ENCODE measurements at places on chromosomes 7 and 10.

DNA sequence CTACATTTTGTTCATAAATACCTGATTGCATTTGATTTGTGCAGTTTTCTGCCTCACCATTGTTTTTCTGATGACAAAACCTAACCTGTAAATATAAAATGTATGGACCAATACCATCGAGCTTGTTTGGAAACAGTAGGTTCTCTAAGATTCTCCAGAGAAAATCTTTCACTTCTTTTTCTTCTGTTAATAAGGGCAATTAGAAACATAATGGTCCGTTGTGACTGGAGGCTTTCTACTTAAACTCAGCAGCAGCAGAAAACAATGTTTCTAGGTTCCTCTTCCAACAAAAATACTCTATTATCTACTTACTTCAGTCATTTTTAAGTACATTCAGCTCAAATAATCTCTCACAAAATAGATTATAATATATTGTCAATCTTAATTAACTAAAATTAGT lies 601.5 kb downstream of the PHTF2 start:
- no peak for DNase-seq
- H3K27ac ChIP-seq, result no peak overlapping the region
- H3K4me1 ChIP-seq, result no peaks in the 10 kb centered on the region
- no peak overlapping the region for H3K4me3 ChIP-seq
- peaks cover 2% of the 10 kb centered on the region for H3K27me3 ChIP-seq

DNA sequence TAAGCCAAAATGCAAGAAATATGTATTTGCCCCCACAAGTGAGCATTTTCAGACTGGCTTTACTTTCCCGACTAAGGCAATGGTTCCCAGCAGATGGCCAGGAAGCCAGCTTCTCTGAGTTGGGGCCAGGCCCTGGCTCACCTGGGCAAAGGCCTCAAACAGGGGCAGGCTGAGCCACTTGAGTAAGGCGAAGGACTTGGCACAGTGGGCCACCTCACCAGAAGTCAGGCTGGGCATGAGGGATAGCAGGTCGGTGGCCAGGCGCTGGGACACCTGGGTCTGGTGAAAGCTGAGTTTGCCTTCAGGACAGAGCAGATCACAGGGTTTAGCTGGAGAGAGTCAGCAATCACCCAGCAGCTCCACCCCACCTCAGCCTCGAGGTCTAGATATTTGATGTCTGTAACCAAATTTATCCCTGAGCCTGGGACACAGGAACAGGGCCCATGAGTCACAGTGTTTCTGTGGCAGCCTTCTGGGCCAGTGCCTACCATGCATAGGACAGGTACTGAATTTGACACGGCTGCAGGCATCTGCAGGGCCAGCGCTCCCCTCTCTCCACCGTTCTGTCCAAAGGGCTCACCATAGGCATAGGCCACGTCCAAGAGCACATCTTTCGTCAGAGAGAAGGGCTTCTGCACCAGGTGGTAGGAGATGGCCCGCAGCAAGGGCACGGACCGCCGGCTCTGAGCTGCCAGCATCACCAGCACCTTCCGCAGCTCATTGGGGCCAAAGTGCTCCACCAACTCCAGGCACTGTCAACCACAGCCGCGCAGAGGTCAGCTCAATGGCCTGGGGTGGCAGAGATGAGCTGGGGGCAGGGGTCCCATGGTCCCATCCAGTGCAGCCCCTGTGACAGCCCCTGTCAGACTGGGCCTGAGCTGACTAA lies 7.3 kb downstream of the TBRG4 start:
- peaks cover 61% of the 10 kb centered on the region for H3K36me3 ChIP-seq
- no peak overlapping the region for H3K4me3 ChIP-seq

DNA sequence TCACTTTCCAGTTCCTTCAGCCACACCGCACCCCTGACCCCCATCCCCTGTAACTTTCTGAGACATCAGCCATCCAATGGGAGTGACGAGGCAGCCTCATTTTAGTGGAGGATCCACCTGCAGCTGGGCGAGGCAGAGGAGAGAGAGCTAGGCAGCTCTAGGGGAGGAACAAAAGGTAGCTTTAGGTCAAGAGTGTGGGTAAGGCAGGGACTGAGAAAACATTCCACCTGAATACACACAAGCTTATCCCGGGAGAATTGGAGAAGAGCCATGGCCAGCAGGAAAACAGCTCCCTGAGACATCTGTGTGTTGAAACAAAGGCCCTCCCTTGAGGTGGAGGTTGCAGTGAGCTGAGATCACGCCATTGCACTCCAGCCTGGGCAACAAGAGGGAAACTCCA lies 6.7 kb upstream of the KLRG2 start:
- no peak for DNase-seq
- no peak overlapping the region for H3K4me3 ChIP-seq
- peaks cover 2% of the 10 kb centered on the region for H3K36me3 ChIP-seq
- H3K27ac ChIP-seq, result no peak overlapping the region

DNA sequence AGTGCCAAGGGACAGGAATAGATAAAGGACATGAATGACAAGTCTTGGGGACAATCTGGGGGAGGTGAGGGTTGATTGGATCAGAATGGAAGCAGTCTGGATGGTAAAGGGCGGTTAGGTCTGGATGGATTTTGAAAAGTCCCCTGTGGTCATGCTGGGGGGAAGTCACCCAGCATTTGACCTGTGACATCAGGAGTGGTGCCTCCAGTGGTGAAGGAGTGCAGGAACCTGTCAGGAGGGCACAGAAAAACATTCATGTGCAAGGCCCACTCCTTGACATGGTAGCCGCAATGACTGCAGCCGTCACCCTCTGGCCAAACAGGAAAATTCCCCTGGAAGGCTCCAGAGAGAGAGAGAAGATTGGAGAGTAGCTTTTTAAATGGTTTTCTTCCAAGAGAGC lies 304.8 kb downstream of the GFRA1 start:
- no peaks in the 10 kb centered on the region for H3K36me3 ChIP-seq
- H3K4me1 ChIP-seq, result no peaks in the 10 kb centered on the region
- no peak for DNase-seq

- H3K4me1 ChIP-seq, result peaks cover 3% of the 10 kb centered on the region
- H3K27me3 ChIP-seq, result peaks cover 14% of the 10 kb centered on the region
- DNase-seq, result no peak
- H3K27ac ChIP-seq, result no peak overlapping the region
- no peaks in the 10 kb centered on the region for H3K36me3 ChIP-seq
These were observed 70.4 kb downstream of the ASB13 start for GRCh38 chr10:5595994-5596471.

GRCh38 chr7:141451232-141451631 lies 100.0 kb upstream of the AGK start:
- no peak overlapping the region for H3K27ac ChIP-seq
- peaks cover 8% of the 10 kb centered on the region for H3K27me3 ChIP-seq
- peaks cover 6% of the 10 kb centered on the region for H3K4me1 ChIP-seq
- no peak overlapping the region for H3K4me3 ChIP-seq

- DNase-seq, result no peak
- H3K36me3 ChIP-seq, result no peaks in the 10 kb centered on the region
- H3K27ac ChIP-seq, result no peak overlapping the region
- peaks cover 18% of the 10 kb centered on the region for H3K27me3 ChIP-seq
- H3K4me1 ChIP-seq, result no peaks in the 10 kb centered on the region
These were observed 75.3 kb upstream of the C7orf33 start for GRCh38 chr7:148515237-148515636.
